ENCODE measurements at places on chromosomes 7 and 10.
A peak's percentile ranks its signal among the peaks of the same experiment; 100 is the strongest.

DNA sequence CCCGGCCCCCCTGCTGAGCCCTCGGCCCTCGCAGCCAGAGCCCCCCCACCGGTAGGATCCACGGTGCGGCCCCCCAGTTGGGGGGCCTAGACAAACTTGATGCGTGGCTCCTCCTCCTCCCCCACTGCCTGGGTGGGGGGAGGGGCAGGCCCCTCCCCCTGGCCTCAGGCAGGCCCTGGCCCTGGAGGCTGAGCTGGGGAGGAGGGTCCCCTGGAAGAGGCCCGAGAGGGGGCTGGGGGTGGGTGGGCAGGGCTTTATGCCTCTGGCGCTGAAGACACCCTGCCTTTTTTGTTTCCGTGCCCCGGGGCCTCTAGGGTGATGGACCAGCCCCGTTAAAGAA lies 3.7 kb downstream of the VPS37D start:
- DNase-seq: no peak

DNA sequence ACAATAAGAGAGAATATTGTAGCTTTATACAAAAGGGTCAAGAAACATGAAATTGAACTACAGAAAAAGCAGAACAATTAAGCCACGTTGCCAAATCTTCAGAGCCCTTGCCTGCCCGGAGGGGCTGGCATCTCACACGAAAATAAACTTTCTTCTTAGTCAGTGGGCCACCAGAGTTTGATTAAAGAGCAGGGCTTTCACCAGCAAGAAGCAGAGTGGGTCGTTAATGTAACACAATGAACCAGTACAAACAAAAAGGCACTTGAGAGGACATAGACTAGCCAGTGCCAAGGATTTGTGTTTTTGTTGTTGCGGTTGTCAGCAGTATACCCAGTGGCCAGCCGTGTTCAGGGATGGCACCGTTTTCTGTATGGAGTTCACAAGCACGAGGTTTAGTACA lies 155.4 kb downstream of the NRP1 start:
- no peak for DNase-seq

DNA sequence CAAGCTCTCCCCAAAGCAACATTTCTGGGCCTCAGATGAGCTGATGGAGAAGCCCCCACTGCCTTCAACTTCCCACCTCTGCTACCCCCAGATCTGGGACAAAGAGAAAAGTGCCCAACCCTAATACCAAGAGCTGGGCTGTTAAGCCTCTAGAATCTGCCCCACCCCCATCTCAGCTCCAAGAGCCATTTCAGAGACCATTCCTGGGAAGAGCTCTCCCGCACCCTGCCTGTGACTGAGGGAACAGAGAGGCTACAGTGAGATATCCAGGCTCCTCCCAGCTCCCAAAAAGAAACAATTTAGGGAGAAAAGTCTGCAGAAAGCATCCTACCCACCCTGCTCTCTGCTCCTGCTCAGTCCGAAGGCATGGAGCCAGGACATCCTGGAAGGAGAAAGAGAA lies 2.5 kb upstream of the KCNH2 start:
- peak; percentile 39 for DNase-seq

GRCh38 chr7:17716816-17717215 lies 223.5 kb downstream of the SNX13 start:
- DNase-seq: no peak

- DNase-seq: no peak
Measured at GRCh38 chr7:54299426-54299825, 242.7 kb upstream of the VSTM2A start.

GRCh38 chr10:5089865-5090264 lies 4.3 kb upstream of the AKR1C3 start:
- no peak for DNase-seq

DNA sequence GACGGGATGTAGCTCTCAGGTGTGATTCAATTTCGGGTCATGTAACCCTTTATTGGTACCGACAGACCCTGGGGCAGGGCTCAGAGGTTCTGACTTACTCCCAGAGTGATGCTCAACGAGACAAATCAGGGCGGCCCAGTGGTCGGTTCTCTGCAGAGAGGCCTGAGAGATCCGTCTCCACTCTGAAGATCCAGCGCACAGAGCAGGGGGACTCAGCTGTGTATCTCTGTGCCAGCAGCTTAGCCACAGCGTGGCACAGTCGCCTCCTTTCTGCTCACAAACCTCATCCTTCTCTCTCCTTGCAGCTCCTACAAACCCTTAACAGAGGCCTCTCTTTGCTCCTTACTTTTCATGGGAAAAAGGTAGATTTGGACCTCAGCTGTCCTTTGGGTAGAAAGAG lies 197.5 kb upstream of the PRSS58 start:
- DNase-seq: no peak

DNA sequence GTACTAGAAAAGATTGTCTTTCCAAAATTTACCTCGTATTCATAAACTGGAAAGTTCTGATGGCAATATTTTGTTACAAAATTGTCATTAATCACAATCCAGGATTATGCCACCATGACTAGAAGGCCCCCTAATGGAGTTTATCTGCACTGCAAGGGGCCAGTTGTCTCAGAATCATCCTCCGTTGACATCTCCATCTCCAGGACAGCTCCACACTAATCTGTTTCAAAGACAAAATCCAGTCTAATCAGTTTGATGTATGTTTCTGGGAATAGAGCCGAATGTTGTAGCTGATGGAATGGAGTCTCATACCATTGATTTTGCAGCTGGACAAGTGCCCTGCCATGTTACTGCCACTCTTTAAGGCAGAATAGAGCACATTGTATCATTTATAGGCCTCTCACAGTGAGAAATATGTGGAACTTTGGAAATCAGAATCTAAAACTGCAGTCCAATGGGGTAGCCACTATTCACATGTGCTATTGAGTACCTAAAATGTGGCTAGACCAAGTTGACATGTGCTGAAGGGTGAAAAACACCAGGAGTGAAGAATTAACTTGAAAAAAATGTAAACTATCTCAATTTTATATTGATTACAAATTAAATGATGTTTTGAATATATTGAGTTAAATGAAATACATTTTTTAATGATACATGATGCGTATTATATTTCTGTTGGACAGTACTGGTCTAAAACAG lies 38.3 kb upstream of the TOMM7 start:
- no peak for DNase-seq

- DNase-seq: no peak
Measured at GRCh38 chr7:106001196-106001595, 38.1 kb downstream of the CDHR3 start.

DNA sequence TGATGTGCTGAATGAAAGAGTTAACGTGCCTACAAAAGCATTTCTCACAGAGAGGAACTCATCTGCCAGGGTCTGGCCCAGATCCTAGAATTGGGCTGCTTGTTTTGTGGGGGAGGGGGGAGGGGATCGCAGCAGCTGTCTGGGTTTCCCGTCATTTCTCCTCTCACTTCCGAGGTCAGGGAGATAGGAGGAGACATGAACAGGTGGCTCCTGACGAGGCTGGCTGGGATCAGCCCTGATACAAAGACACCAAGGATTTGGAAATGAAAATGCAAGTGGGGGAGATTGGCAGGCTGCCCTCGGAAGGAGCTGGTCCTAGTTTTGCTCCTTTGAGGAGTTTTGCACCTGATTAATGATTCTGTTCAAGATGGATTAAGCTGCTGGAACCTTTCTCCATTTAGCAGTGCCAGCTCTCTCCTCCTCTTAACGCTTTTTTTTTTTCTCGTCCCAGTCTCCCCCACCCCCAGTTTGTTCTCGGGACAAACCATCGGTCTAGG lies 86.8 kb upstream of the KMT2C start:
- DNase-seq: peak; percentile 70

DNA sequence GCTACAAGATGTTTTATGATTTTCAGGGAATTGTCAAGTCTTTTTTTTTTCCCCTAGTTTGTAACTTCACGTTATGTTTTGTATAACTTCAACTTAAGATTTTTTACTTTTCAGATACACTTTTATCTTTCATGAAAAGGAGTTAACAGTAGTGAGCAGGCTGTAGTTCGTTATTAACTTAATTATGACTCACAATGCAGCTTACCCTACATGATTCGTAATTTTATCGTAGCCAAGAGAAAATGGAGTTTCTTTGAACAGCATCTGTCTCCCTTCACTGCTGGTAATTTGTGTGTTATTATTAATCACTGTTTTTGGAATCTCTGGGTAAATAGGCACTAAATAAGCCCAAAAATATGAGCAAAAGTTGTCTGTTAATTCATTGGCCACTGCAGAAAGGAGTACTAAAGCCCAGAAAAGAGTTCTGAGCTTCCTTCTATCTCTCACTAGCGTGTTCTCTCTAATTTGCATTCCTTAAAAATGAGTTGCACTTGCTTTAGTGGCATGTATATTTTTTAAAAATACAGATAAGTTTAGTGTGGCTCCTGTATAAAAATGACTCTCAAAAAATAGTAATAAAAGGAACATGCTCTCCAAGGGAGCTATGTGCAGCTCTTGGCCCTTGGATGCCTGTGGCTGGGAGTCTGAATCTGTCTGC lies 36.1 kb downstream of the RALA start:
- no peak for DNase-seq

DNA sequence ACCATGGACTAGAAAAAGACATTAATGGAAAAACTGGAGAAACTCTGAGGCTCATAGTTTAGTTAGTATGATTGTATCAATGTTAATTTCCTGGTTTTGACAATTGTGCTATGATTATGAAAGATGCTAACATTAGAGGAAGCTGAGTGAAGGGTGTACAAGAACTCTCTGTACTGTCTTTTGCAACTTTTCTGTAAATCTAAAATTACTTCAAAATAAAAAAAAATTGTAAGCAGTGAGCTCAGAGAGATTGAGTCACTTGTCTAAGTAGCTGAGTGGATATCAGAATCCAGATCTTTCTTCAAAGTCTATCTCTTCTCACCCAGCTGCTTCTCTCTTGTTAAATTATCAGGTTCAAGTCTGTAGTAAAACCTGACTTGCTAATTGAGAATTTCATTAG lies 181.1 kb downstream of the PLCE1 start:
- DNase-seq: no peak

- no peak for DNase-seq
Measured at GRCh38 chr7:57423768-57424167, 26.2 kb upstream of the ZNF716 start.

GRCh38 chr7:75624134-75624832 lies 114.5 kb downstream of the HIP1 start:
- no peak for DNase-seq

- DNase-seq: no peak
Measured at GRCh38 chr7:90727412-90727811, 131.3 kb downstream of the CDK14 start.

DNA sequence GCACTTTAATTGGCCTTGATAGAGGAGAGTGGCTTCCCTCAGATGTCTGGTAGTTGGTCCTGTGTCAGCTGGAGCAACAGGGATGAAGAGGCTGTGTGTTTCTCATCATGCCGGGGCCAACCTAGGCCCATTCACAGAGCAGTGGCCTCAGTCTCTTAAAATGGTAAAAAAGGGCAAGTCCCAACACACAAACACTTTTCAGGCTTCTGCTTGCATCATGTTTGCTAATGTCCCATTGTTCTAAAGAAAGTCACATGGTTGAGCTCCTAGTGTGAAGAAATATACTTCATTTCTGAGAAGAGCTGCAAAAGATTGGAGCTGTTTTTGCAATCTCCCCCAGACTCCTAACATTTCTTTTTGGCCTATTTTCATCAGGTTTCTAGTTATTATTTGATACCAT lies 40.6 kb upstream of the RBAK start:
- no peak for DNase-seq

DNA sequence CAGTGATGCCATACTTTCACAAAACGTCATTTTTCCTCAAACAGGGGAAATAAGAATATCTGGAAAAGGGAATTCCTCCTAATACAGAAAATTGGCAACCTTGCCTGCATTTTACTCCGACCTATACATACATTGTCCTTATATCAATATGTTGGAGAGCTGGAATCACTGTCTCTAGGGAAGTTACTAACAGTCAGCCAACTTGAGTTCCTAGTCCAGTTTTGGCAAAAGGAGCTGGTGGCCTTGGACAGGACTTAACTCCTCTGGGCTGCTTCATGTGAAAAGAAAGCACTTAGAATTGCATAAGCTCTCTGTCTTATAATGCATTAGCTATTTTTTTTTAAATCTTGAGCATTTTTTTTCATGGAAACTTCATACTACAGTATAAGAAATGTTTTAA lies 174.2 kb upstream of the HGF start:
- DNase-seq: no peak

DNA sequence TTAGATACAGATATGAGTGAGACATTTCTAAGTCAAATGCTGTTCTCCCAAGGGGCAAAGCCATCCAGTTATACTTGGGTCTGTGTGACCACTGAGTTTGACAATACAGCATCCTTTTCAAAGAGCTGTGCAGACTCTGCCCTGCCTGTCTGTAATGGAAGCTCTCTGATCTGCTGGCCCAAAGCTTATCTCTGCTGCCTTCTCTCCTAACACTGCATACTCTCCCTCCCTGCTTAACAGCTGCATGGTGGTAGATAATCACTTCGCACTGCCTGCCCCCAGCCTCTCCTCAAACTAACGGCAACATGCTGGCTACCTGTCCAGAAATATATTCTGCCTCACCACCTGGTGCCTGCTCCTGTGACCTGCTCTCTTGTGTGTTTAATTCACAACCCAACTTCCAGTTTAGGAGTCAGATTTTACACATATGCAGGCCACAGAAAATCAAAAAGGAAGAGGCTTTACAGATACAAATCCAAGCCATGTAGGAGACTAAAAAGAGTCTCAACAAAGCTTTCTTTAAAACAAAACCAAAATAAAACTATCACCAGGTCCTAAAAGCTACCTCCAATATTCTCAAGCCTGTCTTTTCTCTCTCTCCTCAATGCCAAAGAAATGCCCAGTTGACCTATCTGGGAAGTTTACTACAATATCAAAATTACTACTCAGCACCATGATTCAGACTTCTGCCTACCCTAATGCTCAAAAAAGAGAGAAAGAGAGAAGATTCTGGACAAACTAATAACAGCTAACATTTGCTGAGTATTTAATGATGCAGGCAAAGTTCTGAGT lies 145.6 kb downstream of the RELN start:
- DNase-seq: no peak

GRCh38 chr10:78371136-78371535 lies 337.5 kb downstream of the RPS24 start:
- peak; percentile 48 for DNase-seq

GRCh38 chr7:101952355-101953247 lies 135.2 kb downstream of the CUX1 start:
- DNase-seq: no peak

DNA sequence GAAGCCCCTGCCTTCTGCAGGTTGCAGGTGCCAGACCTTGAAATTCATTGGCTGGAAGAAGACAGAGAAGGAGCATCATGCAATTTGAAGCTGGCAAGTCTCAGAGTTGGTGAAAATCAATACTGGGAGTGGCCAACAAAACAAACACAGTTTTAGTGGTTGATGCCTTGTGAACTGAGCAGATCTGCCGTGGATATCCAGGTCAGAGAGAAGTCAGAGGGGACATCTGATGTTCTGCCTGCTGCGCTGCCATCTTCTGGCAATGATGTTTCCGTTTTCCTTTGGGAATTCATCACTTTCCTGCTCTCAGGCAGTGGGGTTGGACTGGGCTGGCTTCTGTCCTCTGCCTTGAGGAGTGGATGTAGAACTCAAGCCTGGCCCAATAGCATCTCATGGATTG lies 132.0 kb downstream of the RPS24 start:
- peak; percentile 42 for DNase-seq

DNA sequence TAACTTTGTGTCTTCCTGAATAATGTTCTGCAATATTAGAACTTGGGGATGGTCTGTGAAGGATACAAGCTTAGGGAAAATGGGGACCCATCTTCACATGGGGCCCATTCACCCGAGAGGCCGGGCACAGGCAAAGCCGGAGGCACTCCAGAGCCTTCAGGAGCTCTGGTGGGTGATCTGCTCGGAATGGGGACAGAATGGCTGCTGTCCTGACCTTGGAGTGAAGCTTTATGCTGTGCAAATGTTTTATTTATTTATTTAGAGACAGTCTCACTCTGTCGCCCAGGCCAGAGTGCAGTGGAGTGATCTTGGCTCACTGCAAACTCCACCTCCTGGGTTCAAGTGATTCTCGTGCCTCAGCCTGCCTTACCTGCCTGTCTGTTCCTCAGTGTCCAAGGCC lies 55.4 kb downstream of the DYNC2I1 start:
- DNase-seq: no peak
